ENCODE measurements at places on chromosomes 13 and 19. TPM values are rescaled to one million over a fixed set of nuclear protein-coding genes. Genes with fewer than 3 reads are reported as not detected.

GRCh38 chr19:29714953-29715700, at the start of gene C19orf12:
TSS of gene C19orf12 (minus strand) at chr19:29715261. CDS start at chr19:29708413, 6,848 bp downstream.
- peak; percentile 69 for DNase-seq

GRCh38 chr13:27792393-27793218, at the start of gene GSX1:
TSS of gene GSX1 (plus strand) at chr13:27792483. CDS start at chr13:27792691, 208 bp downstream.
- peak; percentile 58 for DNase-seq

GRCh38 chr13:77784515-77784914, 87.0 kb downstream of the SLAIN1 start:
- DNase-seq = no peak

GRCh38 chr19:41933693-41934426, 5.6 kb upstream of the ERFL start:
- DNase-seq = no peak

DNA sequence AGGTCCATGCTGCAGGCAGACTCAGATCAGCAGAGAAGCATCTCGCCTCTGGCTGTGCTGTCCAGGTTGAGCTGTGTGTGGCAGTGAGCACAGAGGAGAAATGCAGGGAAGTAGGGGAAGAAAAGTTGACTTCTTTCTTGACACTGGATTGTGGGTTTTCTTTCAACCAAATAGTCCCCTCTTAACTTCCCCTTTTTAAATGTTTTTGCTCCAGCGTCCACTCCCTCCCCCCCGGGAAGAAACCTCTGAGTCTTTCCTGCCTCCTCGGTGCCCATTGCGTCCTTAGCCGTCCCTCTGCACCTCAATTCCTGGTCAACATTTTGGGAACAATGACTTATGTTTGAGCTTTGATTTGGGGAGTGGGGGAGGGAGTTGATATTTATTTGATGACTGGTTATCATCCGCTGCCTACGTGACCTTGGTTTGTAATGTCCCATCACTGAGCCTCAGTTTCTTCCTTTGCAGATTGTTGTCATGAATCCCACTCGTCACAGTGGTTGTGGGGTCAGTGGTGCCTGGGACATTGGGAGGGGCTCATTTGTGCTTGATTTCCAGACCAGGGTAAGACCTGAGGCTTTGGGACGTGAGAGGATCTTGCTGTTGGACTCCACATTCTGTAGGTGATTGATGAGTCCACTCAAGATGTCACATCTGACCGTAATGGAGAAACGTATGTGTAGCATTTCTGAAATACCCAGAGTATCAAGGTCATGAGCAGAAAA, at the start of gene LILRB2:
LILRB2 (minus strand) TSS at position 104 of the 722 bp plus-strand sequence. CDS start 614 bp downstream, outside the sequence.
- DNase-seq = no peak

DNA sequence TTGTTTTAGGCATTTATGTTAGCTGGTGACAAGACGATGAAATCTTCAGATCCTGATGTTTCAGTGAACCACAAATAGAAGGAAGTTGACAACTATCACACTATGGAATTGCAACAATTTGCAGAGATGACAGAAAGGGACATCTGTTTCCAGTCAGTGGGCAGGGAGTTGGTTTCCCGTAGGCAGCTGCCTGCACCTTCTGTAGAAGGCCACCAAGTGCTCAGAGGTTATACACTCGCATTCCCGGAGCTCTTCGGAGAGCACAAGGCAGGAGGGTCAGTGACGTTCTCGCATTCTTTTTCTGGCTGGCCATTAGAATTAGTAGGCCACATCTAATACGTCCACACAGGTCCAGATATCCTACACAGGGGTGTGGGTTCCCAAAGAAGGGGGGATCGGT, 129.4 kb downstream of the SHISA2 start:
- no peak for DNase-seq

- DNase-seq = no peak
Observed at GRCh38 chr13:96824140-96824539, 170.1 kb downstream of the OXGR1 start.

DNA sequence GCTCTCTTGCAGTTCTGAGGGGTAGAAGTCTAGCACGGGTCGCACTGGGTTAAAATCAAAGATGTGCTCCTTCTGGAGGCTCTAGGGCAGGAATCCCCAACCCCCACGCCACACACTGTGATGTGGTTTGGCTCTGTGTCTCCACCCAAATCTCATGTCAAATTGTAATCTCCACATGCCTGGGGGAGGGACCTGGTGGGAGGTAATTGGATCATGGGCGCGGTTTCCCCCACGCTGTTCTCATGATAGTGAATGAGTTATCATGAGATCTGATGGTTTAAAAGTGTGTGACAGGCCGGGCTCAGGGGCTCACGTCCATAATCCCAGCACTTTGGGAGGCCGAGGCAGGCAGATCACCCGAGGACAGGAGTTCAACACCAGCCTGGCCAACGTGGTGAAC, 26.6 kb upstream of the CALM3 start:
- DNase-seq = no peak

DNA sequence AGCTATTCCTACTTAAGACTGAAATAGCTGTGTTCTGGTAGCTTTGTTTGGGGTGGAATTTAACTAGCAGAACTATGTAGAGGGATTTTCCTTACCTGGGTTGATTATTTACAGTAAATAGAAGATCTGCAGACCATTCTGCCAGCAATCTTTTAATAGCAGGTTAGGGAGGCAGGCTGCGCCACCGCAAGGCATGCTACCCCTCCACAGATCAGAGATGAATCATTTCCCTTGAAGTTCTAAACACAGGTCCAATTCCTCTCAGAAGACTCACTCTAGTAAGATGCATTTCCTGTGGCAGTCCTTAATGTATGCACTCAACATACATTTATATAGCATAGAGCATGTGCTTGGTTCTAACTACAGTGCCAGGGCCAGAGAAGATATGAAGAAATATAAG, 109.0 kb downstream of the TNFRSF19 start:
- DNase-seq = no peak

DNA sequence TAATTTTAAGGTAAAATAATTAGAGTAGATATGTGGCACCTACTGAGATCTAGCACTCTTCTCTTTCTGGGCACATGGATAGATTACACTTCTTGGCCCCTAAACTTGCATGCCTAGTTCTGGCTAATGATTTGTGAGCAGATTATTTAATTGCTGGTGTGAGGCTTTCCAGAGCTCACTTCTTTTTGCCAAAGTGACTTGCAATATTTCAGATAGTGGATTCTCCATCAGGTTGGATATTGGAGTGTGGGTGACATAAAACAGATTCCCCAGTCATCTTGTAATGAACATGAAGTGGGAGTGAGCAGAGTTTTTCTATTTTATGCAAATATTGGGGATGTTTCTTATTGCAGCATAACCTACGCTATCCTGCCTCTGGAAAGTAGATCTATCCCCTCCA, 247.9 kb downstream of the KLF5 start:
- no peak for DNase-seq

- no peak for DNase-seq
Observed at GRCh38 chr13:70864731-70865130, 756.5 kb upstream of the KLHL1 start.

DNA sequence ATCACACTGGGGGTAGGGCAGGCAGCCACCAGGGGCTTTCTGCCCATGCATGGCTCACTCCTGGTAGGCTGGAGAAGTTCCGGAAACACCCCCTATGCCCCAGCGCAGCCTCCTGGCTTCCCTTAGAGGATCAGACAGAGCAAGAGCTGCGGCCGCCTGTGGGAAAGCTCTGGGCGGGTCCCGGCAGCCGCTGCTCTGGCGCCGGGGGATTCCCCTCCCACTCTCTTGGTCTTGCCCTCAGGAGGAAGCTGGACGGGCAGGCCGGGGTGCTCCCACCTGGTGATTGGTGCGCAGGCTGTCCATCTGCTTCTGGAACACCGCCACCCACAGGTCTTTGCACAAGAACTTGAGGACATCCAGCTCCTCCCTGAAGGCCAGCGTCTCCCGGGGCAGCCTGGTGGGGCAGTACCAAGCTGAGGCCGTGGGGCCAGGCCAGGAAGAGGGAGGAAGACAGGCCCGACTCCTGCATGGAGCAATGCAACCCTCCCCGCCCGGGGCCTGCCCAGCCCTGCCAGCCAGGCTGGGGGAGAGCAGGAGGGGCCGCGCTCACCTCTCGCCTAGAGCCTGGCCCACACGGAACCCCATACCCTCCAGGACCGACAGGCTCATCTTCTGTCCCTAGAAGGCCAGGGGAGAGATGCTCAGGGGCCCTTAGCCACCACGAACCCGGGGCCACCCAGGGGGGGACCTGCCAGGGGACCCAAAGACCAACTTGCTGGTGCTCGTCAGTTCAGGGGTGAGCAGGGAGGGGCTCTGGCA, 4.0 kb upstream of the NKPD1 start:
- DNase-seq = no peak

ZIC2 gene
- total RNA-seq = not detected

NTN5 gene
- total RNA-seq = not detected

OR7C1 gene
- total RNA-seq = 0.14 TPM

ALOX5AP gene
- 6.7 TPM for total RNA-seq

All from liver (tissue), 10 donors.